ENCODE measurements at places on chromosomes 3 and 15. TPM values are rescaled to one million over a fixed set of nuclear protein-coding genes. Genes with fewer than 3 reads are reported as not detected.

- DNase-seq: peak; percentile 66
Measured at GRCh38 chr15:31200735-31201151, 99.2 kb upstream of the TRPM1 start.

DNA sequence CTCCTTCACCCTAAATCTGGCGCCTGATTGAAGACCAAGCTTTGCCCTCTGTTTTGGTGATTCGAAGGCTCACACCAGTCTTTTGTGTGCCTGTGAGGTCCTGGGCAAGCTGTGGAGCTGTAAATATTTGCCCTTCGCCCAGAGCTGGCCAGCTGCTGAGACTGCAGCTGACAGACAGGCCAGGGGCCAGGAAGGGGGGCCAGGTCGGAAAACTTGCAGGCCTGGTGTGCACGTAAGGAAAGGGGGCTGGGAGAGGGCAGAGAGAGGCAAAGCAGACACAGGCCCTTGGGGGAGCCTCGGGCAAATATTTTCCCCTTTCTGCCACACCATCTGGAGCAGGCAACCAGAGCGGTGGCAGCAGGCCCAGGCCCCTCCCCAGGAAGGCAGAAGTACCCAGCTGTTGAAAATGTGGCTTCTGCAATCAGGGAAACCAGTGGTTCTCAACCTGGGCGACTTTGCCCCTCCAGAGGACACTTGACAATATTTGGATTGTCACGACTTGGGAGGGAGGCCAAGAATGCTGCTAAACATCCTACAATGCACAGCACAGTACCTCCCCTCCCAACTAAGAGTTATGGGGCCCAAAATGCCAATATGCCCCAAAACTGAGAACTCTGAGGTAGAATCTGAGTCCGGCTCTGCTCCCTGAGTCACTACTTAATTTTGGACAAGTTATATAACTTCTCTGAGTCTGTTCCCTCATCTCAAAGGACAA is 2.5 kb downstream of the PDZRN3 start:
- DNase-seq: no peak

CCR9 gene
- total RNA-seq: not detected

GRCh38 chr3:188220988-188221818 is 67.2 kb downstream of the LPP start:
- peak; percentile 31 for DNase-seq

DNA sequence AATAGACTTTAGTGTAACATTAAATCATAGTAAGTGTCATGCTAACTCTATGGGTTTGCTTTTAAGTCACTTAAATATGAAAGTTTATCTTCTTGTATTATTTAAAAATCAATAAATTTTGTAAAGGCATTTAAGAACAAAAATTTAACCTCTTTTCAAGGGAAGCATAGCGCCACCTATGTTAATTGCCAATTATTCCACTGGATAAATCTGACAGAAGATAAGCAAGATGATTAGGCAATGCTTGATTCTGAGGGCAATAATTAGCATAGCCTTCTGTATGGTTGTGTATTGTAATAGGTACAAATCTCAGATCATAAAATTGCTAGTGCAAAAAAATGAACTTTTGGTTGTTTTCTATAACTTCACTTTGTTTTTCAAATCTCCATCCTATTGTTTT is 560.1 kb downstream of the GRM7 start:
- DNase-seq: no peak

LRRC15 gene
- 0.36 TPM for total RNA-seq

DNA sequence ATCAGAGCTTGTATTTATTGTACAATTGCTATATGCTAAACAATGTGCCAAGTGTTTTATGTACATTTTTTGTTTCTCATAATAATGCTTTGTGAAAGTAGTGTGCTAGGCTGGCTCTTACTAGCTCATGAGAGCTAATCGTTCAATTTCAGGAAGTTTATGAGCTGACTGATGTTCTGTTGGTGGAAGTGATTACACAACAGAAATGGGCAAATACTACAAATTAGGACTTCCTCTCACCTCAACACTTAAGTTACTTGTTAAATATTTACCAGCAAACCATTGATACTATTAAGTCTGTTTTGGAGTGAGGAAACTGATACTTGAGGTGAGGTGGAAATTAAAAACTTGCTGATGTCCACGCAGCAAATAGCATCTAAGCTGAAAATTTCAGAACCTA is 32.3 kb downstream of the SLC9C1 start:
- DNase-seq: no peak

- DNase-seq: no peak
Measured at GRCh38 chr3:110910346-110910955, 161.2 kb upstream of the NECTIN3 start.

GRCh38 chr3:188465311-188465710 is 311.4 kb downstream of the LPP start:
- no peak for DNase-seq

DNA sequence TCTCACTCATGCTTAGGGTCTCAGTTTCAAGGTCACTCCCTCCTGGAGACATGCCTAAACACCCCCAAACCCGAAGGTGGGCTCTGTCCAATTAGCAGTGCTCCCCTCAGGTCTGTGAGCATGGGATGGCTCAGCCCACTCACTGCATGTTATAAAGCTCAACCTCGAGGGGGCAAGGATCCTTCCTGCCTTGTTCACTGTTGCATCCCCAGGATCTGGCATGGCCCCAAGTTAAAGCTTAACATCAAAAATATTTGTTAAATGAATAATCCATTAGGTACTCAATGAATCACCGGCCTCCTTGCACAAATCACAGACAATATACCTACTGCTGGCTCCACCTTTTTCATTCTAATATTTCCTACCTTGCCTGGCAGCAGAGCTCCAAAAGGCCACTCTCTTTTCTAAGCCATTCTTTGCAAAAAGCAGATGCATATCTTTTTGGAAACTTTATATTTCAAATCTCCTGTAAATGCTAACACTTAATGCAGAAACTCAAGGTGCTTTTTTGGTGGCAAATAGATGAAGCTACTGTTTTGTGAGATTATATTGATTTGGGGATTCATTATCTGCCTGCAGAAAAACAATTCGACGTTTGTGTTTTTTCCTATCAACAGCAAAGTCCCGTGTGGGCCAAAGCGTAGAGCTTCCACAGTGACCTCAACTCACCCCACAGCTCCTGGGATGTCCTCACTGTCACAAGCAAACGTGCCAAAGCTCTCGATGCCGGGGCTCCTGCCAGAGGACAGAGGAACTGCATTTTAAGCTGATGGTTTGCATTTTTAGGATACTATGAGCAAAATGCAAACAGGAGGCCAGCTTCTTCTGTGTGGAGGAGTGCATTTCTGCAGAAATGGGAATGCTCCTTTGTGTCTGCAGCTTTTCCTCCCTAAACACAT is 35.4 kb downstream of the PCOLCE2 start:
- peak; percentile 94 for DNase-seq

- no peak for DNase-seq
Measured at GRCh38 chr3:18190646-18191045, 234.5 kb downstream of the SATB1 start.

DNA sequence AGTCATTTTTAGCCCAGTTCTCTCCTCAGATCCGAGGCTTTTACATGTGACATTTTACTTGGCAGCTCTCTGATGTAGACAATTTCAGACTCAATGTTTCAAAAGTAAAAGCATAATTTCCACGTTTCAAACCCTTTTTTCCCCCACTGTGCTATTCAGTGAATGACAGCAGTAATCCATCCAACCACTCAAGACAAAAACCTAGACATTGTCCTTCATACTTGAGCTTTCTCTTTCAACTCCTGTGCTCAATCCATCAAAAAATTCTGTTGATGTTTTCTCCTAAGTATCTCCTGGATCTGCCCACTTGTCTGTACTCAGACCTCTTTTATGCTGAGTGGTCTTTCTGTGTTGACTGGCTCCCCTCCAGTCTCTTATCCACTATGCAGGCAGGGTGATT is 214.7 kb downstream of the CHL1 start:
- no peak for DNase-seq

- DNase-seq: no peak
Measured at GRCh38 chr3:64242435-64242834, 17.2 kb upstream of the PRICKLE2 start.

GRCh38 chr15:80916056-80916455 is 73.6 kb downstream of the MESD start:
- no peak for DNase-seq

DNA sequence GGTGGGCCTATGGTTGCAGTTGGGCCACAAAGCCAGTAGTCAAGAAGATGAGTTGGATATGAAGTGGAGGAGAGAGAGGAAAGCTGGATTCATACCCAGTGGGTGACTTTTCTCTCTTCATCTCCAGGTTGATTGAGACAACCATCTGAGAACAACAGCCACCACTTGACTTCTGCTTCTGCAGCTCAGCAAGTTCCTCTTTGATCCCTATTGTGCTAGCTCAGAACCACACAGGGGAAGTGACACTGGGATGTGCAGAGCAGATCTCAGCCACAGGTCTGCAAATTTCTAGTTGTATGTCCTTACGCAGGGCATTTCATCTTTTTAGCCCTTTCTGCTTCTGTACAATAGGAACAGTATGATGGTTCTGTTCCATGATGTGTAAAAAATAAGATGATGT is 459.2 kb upstream of the ARRDC4 start:
- DNase-seq: no peak

DNA sequence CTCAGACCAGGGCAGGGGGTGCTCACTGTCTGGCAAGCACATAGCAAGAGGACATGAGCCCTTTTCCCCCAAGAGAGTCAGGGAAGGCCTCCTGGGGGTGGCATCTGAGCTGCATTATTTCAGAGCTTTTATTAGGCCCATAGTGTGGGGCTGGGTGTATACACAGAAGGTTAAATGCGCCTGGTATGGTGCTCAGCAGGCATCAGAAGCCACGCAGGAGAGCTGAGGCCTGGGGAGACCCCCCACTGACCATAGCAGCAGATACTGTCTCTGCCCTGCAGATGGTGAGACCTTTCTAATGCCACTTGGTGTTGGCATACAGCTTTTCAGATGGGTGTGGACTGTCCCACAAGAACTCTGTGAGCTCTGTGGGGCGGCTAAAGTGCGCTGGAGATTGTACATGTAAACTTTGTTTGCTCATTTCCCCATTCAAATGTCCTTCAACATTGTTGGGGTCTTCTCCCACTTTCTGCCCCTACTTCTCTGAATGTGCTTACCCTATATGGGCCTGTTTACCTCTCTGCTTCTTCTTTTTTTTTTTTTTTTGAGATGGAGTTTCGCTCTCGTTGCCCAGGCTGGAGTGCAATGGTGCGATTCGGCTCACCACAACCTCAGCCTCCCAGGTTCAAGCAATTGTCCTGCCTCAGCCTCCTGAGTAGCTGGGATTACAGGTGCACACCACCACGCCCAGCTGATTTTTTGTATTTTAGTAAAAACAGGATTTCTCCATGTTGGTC is 62.2 kb downstream of the CDC25A start:
- DNase-seq: no peak

LDHAL6B gene
- not detected for total RNA-seq

OR4M2 gene
- total RNA-seq: not detected

TRPM1 gene
- not detected for total RNA-seq

TF gene
- total RNA-seq: not detected

GRCh38 chr15:56653787-56654186 is 79.5 kb downstream of the ZNF280D start:
- no peak for DNase-seq

DNA sequence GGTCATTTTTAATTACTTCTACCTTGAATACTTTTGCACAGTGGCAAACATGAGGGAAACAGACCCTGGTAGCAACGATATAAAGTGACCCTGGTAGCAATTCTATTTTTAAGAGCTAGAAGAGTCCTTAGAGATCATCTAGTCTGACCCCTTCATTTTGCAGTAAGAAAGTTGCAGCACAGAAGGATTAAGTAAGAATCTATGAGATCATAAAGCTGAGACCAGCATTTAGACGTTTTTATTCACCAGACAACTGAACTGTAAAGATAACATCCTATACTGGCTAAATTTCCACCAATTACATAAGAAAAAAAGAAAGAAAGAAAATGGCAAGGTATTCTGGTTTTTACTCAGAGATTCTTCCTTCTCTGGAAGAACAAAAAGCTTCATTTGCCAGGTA is 49.9 kb downstream of the LRRFIP2 start:
- DNase-seq: no peak

GRCh38 chr15:41079717-41080116 is 36.4 kb downstream of the INO80 start:
- DNase-seq: no peak

GRCh38 chr3:128550471-128551126 is 57.6 kb upstream of the GATA2 start:
- no peak for DNase-seq

Measured in PC-3 (cell line).